Motor neuron (in vitro differentiated cells): ENCODE measurements at places on chromosomes 16 and 17. TPM values are rescaled to one million over a fixed set of nuclear protein-coding genes. Genes with fewer than 3 reads are reported as not detected.

MYH13 gene
- total RNA-seq = 0.05 and 0.09 TPM in 2 replicates

CA5A gene
- total RNA-seq = 0.05 and 0.19 TPM in 2 replicates

PRR35 gene
- total RNA-seq = 0.05 TPM in 1 of 2 replicates, not detected in the other

TBX6 gene
- 1.1 and 1.5 TPM in 2 replicates for total RNA-seq

NEK8 gene
- total RNA-seq = 1.8 and 2.3 TPM in 2 replicates

TBC1D3D gene
- total RNA-seq = 0.85 and 1.5 TPM in 2 replicates

NAE1 gene
- 51.7 and 55.6 TPM in 2 replicates for total RNA-seq

KRT27 gene
- not detected in 2 replicates for total RNA-seq

SLC6A4 gene
- total RNA-seq = 0.16 and 0.18 TPM in 2 replicates

TPSD1 gene
- 0.24 and 0.63 TPM in 2 replicates for total RNA-seq

JUP gene
- total RNA-seq = 11.8 and 16.1 TPM in 2 replicates

CDRT15L2 gene
- total RNA-seq = not detected in 2 replicates

ZPBP2 gene
- not detected in 2 replicates for total RNA-seq

HOXB4 gene
- total RNA-seq = 10.9 and 16.0 TPM in 2 replicates

CACNG3 gene
- 0.10 and 0.23 TPM in 2 replicates for total RNA-seq

STX1B gene
- total RNA-seq = 20.9 and 21.4 TPM in 2 replicates

KRTAP2-2 gene
- not detected in 2 replicates for total RNA-seq

KRT24 gene
- total RNA-seq = 0.54 and 0.56 TPM in 2 replicates

COQ9 gene
- total RNA-seq = 43.2 and 44.3 TPM in 2 replicates

MYCBPAP gene
- total RNA-seq = 1.7 and 2.8 TPM in 2 replicates

SAMD14 gene
- 11.4 and 12.2 TPM in 2 replicates for total RNA-seq

ZNF750 gene
- 0.27 and 0.29 TPM in 2 replicates for total RNA-seq

ITGAX gene
- 0.70 and 1.0 TPM in 2 replicates for total RNA-seq

C16orf74 gene
- total RNA-seq = 0.23 TPM in 1 of 2 replicates, not detected in the other
